ENCODE measurements at places on chromosomes 2 and 18. TPM values are rescaled to one million over a fixed set of nuclear protein-coding genes. Genes with fewer than 3 reads are reported as not detected.

- H3K36me3 ChIP-seq, result peaks cover 5% of the 10 kb centered on the region
- no peak overlapping the region for H3K27ac ChIP-seq
- H3K27me3 ChIP-seq, result no peaks in the 10 kb centered on the region
- no peaks in the 10 kb centered on the region for H3K4me1 ChIP-seq
These were observed 77.5 kb downstream of the NDUFA10 start for GRCh38 chr2:239947729-239948045.

DNA sequence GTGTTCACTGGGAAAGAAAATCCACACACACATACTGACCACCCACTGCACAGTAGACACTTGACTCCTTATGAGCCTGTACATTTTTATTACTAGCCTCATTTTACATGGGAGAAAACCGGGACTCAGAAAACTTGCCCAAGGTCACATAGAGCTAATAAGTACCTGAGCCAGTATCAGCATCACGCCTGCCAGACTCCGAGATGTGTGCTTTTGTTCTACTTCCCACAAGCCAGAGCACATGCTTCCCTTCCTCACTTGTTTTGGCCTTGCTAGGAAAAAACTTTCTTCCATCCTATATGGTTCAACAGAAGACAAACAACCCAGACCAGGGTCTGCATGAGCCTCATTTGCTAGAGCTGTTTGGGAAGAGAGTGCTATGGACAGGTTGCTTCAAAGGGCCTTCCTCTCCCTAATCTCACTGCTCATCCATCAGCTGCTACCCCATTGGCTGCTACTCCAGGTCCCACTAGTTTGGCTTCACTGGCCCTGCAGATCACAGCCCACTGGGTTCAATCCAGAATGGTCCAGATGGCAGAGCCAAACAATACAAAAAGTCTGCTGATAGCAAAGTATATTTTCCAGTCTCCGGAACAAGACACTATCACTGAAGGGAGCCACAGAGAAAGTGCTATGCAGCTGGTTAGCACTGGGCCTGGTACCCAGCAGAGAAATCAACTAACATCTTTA is 63.9 kb downstream of the STK39 start:
- no peak for DNase-seq
- H3K36me3 ChIP-seq, result peaks cover 18% of the 10 kb centered on the region
- H3K4me3 ChIP-seq, result no peak overlapping the region
- no peaks in the 10 kb centered on the region for H3K27me3 ChIP-seq
- no peak overlapping the region for H3K27ac ChIP-seq

DNA sequence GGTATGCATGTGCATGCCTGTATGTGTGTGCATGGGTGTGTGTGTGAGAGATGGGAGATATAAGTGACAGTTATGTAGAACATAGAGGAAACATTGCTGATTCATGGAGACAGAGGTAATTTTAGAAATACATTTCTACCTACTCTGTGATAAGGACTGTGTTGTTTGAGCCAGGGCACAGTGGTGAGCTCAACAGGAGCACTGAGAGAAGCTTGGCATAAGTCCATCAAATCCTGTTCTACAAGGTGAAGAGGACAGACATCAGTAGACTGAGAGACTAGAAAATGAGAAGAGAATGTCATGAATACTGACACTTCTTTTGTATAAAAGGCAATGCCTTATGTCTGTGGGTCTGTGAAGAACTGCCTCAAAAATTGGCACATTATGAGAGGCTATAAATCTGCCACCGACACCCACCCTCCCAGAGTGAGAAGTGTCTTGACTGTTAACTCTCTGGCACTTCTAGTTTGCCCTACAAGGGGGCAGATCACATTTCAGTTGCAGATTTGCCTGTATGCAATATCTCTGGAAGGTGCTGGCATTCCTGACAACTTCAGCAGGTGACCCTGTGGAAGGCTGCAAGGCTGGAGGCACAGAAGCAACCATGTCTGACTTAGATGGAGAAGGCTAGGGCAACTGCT is 962.3 kb upstream of the NRXN1 start:
- H3K4me3 ChIP-seq, result no peak overlapping the region
- no peaks in the 10 kb centered on the region for H3K36me3 ChIP-seq

- peak; percentile 72 for DNase-seq
- H3K36me3 ChIP-seq, result no peaks in the 10 kb centered on the region
- no peak overlapping the region for H3K4me3 ChIP-seq
These were observed 7.9 kb downstream of the CROCC2 start for GRCh38 chr2:240913810-240914644.

DNA sequence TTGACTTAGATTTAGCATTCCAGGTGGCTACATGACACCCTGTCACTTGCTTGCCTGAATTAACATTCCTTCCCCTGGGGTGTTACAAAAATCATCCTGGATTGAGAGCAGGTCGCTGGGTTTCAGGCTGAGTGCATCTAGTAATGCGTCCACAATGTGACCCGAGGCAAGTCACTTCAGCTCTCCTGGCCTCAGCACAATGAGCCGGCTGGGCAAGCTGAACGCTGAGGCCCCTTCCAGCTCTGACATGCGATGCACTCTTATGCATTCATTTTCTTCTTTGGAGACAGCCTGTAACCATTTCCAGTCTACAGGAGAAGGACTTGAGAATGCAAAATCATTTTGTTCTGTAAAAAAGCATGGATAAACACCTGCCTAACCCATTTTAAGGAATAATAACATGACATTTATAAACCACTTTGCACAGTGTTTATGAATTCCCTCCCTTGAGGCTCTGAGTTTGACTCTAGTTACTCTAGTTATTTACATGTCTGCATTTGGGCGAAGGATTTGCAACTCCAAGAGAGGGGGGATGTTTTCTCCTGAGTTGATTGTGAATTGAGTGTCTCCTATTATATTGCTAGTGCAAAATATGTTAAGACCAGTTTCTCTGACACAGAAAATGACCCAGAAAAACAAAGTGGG is 63.0 kb upstream of the CPO start:
- DNase-seq, result no peak
- no peaks in the 10 kb centered on the region for H3K4me1 ChIP-seq
- no peaks in the 10 kb centered on the region for H3K36me3 ChIP-seq
- H3K4me3 ChIP-seq, result no peak overlapping the region
- H3K27ac ChIP-seq, result no peak overlapping the region

- DNase-seq, result no peak
- no peak overlapping the region for H3K4me3 ChIP-seq
- H3K27me3 ChIP-seq, result peaks cover 34% of the 10 kb centered on the region
These were observed 96.2 kb upstream of the ARHGAP28 start for GRCh38 chr18:6633310-6633709.

- no peaks in the 10 kb centered on the region for H3K4me1 ChIP-seq
- H3K36me3 ChIP-seq, result no peaks in the 10 kb centered on the region
- no peaks in the 10 kb centered on the region for H3K27me3 ChIP-seq
- no peak overlapping the region for H3K4me3 ChIP-seq
- no peak overlapping the region for H3K27ac ChIP-seq
These were observed 1030.1 kb upstream of the POU3F3 start for GRCh38 chr2:103823847-103824246.

- peaks cover 4% of the 10 kb centered on the region for H3K36me3 ChIP-seq
- no peaks in the 10 kb centered on the region for H3K27me3 ChIP-seq
- peaks cover 9% of the 10 kb centered on the region for H3K4me1 ChIP-seq
- H3K4me3 ChIP-seq, result no peak overlapping the region
These were observed 40.6 kb downstream of the PMS1 start for GRCh38 chr2:189824694-189825396.

DNA sequence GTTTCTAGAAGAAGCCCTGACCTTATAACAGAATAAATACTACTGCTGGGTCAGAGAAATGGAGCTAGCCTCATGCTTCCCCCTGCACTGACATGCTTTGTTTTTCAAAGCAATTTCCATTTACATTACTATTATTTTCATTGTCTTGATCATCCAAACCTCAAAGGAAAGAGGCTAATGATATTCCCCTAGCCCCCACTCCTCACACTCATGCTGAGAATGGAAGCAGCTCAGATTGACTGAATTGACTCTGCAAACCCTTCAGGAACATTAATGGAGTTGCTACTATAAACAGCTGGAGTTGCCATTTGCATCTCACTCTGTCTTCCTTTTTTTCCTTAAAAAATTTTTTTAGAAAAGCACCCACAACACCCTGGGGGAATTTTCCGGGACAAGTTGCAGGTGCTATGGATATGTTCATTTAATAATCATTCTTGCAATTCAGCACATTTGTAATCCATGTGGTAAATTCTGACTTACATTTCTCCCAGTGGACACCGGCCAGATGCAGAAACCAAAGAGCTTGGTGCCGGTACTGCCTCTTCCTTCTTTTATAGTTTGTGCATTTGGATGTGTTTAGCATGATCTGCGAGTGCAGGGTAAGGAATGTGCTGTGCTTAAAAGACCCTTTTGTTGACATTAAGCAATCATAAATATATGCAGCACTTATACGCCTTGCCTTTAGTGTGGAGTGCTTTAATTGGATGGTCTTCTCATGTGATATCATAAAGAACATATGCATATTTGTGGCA is 103.3 kb upstream of the OSR1 start:
- no peak for DNase-seq
- H3K27me3 ChIP-seq, result no peaks in the 10 kb centered on the region
- H3K27ac ChIP-seq, result no peak overlapping the region
- H3K36me3 ChIP-seq, result no peaks in the 10 kb centered on the region

- peaks cover 9% of the 10 kb centered on the region for H3K36me3 ChIP-seq
- no peak for DNase-seq
- no peak overlapping the region for H3K27ac ChIP-seq
These were observed 795 bp upstream of the TCF7L1 start for GRCh38 chr2:85132397-85132796.

- H3K4me1 ChIP-seq, result peaks cover 84% of the 10 kb centered on the region
- peak overlapping the region; percentile 50 for H3K4me3 ChIP-seq
- H3K27me3 ChIP-seq, result no peaks in the 10 kb centered on the region
- peaks cover 17% of the 10 kb centered on the region for H3K36me3 ChIP-seq
- DNase-seq, result peak; percentile 34
These were observed 310.9 kb downstream of the PRKCE start for GRCh38 chr2:45962177-45962921.

DNA sequence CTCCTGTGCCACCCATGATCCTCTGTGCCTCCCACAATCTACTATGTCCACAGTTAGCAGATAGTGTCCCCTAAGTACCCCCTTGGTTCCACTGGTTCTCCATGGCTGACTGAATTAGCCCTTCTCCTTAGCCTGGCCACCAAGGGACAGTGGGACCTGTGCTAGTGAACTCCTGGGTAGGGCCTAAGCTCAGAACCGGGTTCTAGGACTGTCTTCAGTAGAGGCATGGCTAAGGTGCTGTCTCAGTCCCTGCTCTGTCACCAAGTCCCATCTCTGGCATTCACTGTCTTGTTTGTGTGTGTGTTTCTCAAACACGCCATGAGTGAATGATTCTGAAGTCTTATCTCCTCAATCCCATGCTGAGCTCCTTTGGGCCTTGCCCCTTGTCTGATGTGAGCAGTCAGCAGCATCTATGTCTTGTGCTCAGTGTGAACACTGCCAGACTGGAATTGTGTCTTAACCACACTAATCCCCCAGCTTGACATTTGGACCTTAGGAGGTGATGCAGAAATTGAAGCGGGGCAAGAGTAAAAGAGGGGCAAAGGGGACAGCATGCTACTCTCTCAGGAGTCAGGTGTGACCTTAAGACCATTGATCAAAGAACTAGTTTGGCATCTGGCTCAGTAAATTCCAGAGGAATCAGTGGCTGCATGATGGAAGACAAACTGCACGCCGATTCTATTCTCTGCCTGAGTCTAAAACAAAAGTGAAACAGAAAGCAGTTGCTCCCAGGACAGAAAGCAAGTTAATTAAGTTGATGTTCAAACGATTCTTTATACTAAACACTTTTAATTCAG is 190.5 kb downstream of the ALPK2 start:
- peak overlapping the region; percentile 27 for H3K4me3 ChIP-seq
- H3K36me3 ChIP-seq, result no peaks in the 10 kb centered on the region
- no peak overlapping the region for H3K27ac ChIP-seq

GRCh38 chr2:20478961-20479360 is 32.1 kb downstream of the RHOB start:
- H3K4me3 ChIP-seq, result no peak overlapping the region
- no peaks in the 10 kb centered on the region for H3K4me1 ChIP-seq
- H3K36me3 ChIP-seq, result peaks cover 10% of the 10 kb centered on the region
- H3K27ac ChIP-seq, result no peak overlapping the region
- no peaks in the 10 kb centered on the region for H3K27me3 ChIP-seq

GRCh38 chr2:15992457-15993231 is 52.3 kb downstream of the MYCN start:
- no peaks in the 10 kb centered on the region for H3K27me3 ChIP-seq
- H3K36me3 ChIP-seq, result no peaks in the 10 kb centered on the region
- no peak overlapping the region for H3K4me3 ChIP-seq
- peaks cover 18% of the 10 kb centered on the region for H3K4me1 ChIP-seq

DNA sequence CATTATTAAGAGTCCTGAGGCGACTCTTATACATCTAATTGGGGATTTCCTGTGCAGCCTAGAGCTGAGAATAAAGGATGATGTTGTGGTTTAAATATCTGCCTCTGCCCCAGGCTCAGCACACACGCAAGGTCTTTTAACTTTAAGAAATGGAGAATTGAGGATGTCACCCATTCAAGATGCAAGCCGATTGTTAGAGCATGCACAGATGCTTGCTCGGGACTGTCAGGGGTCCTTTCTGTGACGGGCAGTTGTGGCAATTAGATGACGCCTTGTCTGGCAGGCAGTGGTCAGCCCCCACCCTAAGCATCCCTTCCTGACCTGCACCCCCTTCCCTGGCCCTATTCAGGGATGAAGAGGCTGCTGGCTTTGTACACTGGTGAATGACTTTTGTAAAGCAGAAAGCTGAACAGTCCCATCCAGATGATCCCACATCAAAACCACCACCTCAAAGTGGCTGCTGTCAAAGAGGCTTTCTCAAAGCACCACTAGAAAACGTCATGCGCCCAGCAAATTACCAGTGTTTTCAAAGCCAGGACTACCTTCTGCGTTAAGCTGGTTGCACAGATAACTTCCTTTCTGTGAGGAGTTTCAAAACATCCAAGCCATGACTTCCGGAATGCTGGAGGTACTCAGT is 23.7 kb downstream of the FAM178B start:
- no peak overlapping the region for H3K4me3 ChIP-seq
- no peak overlapping the region for H3K27ac ChIP-seq
- no peak for DNase-seq

DNA sequence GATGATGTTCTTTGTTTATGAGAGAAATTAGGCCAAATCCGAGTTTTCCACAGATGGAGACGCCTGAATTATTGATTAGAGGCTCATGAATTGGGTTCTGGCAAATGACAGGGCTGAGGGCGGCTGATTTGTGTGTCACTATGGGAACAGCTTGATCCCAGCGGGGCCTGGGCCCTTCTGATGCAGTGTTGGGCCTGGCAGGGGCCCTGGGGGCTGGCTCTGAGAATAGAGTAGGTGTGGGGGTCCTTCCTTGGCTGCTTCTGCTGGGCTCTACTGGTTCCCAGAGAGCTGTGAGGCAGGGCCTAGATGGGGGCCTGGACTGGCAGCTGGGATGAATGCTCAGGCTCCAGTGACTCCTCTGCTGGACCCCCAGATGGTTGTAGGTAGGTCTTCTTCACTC is 164.8 kb downstream of the CELF4 start:
- H3K27me3 ChIP-seq, result peaks cover 91% of the 10 kb centered on the region
- H3K27ac ChIP-seq, result no peak overlapping the region
- no peaks in the 10 kb centered on the region for H3K4me1 ChIP-seq

Gene STARD6
- not detected for total RNA-seq

Gene DES
- not detected for total RNA-seq

Gene SH2D6
- total RNA-seq, result 1.8 TPM

Gene LINC00305
- total RNA-seq, result not detected

Gene GCA
- total RNA-seq, result 57.5 TPM

Gene CERS6
- 39.9 TPM for total RNA-seq

Gene NOSTRIN
- total RNA-seq, result 12.5 TPM

Gene COLEC12
- total RNA-seq, result not detected

Gene CD8B2
- not detected for total RNA-seq

Gene POTEE
- 0.17 TPM for total RNA-seq

Gene MAP2
- total RNA-seq, result 9.5 TPM

Gene PROKR1
- total RNA-seq, result not detected

Gene MAP3K19
- not detected for total RNA-seq

Gene AQP12B
- total RNA-seq, result not detected

Gene PMAIP1
- 75.4 TPM for total RNA-seq
